ENCODE measurements at places on chromosomes 13 and 19.

GRCh38 chr19:38015216-38015615 lies 108.2 kb downstream of the SIPA1L3 start:
- DNase-seq, result no peak

DNA sequence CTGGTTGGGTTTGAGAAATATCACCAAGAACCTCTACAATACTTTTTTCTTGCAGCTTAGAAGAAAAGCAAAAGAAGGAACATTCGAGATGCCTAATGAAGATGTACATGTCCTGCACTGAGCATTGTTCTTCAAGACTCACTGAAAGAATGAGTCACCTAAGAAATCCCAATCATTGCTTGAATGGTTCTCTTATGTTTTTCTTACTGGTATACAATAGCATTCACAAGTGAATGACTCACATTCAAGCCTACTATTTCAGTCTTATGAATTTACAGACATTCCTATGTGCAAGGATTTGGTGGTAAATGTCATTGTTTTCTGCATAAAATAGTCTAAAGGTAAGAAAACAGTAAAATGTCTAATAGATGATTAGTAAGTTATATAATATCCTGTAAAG lies 594.6 kb downstream of the PCDH9 start:
- DNase-seq, result peak; percentile 95

DNA sequence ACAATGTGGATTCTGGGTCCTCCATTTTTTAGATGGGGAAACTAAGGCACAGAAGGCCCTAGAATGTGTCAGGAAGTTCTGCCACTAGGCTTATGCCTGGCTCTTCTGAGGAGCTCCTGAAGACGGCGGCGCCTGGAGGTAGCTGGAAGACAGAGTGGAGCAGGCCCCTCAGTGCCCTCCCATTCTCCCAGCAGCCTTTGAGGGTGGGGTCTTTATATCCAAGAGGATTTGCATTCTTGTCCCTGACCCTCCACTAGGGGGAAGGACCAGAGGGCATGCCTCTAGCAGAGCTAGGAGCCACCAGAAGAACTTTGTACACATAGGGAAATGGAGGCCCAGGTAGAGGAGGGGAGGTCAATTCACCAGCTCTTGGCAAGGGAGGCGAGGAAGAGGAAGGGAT lies 9.4 kb downstream of the CELF5 start:
- DNase-seq, result no peak

DNA sequence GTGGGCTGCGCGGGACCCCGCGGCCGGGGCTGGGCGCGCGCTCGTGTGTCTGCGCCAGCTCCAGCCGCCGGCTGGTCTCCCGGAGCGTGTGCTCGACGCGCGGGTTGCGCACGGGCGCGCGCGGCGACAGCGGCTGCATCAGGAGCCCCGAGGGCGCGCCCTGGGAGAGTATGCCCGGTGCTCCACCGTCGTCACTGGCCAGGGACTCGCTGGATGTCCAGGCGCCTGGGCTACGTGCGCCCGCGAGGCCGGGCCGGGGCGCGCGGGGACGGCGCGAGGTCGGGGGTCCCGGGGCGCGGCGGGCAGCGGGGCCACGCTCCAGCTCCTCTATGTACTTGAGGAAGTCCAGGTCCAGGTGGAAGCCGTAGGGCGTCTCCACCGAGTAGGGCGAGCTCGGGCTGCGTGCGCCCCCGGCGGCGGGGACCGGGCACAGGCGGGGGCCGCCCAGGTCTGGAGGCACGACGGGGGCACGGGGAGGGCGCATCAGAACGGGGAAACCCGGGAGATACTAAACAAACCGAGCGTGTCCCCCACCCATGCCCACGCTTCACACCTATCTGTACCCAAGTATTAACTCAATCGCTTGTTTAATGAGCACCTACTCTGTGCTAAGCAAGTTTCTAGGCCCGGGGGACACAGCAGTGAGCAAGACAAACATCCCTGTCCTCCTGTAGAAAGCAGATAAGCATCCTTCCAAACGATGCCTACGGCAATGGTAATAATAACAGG lies 7.6 kb downstream of the KANK3 start:
- DNase-seq, result no peak

- DNase-seq, result no peak
These were observed 70.1 kb downstream of the STK24 start for GRCh38 chr13:98506728-98507230.

DNA sequence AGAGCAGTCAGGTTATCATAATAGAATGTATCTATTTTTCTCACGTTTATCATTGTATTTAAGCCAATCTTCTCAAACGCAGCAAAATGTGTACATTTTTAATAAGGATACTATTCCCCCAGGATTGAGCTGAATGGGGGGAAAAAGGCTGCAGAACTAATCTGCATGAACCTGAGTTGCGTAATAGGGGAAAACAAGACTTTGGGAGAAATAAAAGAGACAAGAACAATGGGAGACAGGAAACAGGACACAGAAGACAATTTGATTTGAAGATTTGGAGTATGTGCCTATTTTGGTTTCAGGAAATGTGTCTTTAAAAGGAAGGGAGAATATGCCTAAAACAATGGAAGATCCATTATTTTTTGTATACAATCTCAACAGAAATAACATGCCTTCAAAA lies 844.5 kb downstream of the DIAPH3 start:
- no peak for DNase-seq

DNA sequence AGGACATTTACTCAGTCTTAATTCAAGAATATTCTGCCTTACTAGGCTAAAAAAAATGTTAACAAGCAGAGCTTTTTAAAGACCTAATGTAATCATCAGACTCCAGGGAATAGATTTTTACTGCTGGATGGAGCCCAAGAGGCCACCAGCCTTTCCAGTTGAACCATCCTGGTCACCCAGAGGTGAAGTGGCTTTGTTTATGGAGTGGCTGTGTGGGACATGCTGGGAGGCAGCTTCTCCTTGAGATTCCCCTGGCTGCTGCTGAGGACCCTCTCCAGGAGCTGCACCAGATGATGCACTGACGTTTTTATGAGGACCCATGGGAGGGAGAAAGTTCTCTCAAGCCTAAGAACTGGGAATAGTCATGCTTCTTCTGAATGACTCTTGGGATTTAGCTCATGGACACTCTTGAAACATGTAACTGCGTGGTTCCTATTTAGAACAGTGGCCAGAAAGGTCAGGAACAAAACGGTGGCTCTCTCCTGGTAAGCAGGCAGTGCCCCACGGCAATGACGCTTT lies 205.9 kb upstream of the MIR17HG start:
- no peak for DNase-seq

DNA sequence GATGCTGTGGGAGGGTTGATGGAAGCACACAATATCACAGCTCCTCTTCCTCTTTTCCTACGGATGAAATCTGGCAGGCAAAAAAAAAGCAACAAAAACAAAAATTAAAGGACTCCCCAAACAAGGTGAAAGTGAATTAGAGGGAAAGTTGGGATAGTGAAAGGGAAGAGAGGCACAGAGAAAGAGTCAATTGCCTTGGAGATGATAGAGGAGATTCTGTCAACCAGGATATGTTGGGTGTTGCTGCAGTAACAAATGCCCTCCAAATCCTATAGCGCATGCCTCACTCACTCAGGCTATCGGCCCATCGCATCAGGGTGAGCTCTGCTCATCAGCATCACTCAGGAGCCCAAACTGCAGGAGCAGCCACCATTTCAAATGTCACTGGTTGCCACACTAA lies 119.1 kb downstream of the DLEU7 start:
- no peak for DNase-seq

DNA sequence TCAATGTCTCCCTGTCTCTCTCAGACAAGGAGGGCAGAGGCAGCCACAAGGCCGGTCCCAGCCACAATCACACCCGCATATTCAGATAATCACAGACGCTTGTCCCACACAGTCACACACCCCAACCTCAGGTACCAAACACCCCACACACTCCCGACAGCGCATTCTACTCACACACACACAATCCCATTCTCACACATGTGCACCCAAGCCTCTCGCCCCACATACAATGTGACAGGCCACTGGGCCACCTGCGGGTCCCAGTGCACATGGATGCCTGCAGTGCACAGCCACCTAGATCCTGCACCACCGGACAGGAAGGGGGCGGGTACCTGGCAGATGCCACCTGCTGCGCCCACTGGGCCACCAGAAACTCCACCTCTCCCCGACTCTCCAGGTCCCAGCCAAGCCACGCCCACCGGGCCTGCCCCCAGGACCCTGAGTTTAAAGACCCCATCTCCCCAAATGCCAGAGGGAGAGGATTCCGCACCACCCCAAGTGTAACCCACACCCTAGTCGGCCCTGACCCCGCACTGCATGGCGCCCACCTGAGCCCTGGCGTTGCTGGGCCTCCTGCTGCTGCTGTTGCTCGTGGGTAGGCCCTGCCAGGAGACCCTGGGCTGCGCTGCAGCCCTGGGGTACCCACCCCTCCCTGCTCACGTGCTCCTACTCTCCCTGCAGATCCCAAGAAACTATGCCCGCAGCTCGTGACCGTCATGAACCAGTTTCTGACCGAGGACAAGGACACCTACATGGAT lies 10.6 kb downstream of the SCGB2B2 start:
- DNase-seq, result no peak

- peak; percentile 27 for DNase-seq
These were observed 592.9 kb downstream of the KCTD12 start for GRCh38 chr13:76293346-76293745.

GRCh38 chr13:54927538-54927937 lies 1898.9 kb downstream of the OLFM4 start:
- no peak for DNase-seq

DNA sequence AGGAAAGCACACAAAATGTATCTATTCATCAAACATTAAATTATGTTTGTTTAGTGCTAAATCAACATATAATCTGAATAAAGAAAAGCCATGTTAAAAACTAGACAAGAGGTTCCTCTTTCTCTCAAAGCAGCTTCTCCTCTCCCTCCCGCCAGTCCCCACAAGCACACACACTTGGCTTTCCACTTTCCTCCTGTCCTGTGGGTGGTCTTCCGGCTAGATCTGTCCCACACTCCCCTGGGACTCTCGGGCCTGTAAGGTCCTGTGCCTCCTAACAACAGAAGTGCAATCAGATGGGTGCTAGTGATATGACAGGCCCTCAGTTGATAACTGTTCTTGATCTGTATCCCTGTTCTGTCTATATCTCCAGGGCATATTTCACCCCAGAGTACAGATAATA lies 45.6 kb upstream of the RAP2A start:
- no peak for DNase-seq

DNA sequence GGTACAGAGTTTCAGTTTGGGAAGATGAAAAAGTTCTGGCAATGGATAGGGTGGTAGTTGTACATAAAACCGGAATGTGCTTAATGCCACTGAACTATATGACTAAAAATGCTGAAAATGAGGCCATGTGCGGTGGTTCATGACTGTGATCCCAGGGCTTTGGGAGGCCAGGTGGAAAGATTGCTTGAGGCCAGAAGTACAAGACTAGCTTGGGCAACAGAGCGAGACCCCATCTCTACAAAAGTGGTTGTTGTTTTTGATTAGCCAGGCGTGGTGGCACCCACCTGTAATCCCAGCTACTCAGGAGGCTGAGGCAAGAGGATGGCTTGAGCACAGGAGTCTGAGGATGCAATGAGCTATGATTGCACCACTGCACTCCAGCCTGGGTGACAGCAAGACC lies 12.8 kb downstream of the SMAD9 start:
- DNase-seq, result no peak

DNA sequence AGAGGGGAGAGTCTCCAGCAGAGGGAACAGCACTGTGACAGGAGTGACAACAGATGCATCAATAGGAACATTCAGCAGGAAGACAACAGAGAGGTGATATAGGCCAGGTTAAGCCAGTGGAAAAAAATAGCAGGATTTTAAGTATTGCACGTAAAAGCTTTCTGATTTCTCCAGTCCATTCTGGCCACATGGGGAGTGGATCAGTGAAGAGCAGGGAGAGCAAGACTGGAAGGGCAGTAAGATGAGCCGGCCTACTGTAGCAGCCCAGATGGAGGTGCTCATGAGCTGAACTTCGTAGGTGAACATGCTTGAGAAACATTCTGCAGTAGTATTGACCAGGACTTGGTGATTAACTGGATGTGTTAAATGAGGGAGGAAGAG lies 1.7 kb downstream of the UTP14C start:
- no peak for DNase-seq

GRCh38 chr19:33667141-33667650 lies 45.4 kb downstream of the CHST8 start:
- no peak for DNase-seq

DNA sequence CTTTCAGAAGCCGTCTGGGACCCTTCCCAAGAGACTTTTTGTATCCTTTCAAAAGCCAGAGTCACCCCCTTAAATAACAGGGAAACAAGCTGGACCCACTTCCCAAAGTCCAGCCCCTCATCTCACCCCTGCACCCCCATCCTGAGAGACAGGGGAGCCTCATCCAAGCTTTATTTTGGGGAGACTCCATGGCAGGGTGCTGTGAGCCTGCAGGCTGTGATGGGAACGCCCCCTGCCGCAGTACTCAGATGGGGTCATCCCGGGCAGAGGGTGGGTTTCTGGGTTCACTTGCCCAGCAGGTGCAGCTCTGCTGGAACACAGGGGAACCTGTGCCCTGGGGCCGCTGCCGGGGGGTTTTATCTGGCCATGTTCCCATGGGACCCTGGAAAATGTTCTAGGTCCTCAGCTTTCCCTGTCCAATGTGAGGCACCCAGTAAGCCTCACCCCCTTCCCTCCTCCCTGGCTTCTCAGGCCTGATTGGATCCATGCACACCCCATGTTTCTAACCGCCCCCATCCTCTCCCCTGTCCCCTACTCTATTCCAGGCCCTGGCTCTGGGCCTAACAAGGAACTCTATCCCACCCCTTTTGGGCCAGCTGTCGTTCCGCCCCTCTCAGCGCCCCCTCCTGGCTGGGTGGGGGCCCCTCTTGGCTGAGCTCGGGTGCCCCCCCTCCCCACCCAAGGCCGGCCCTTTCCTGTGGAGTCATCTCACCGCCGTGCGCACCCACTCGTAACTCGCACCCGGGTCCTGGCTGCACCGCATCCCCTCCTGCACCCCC lies 1.0 kb downstream of the HIF3A start:
- DNase-seq, result no peak

GRCh38 chr13:31234729-31235128 lies 35.0 kb downstream of the B3GLCT start:
- peak; percentile 38 for DNase-seq

- no peak for DNase-seq
These were observed 16.4 kb downstream of the FBN3 start for GRCh38 chr19:8132858-8133458.

GRCh38 chr19:44367024-44367423 lies 10.5 kb upstream of the ZNF112 start:
- peak; percentile 10 for DNase-seq

GRCh38 chr13:64917566-64917965 lies 2312.6 kb downstream of the PCDH9 start:
- DNase-seq, result no peak

DNA sequence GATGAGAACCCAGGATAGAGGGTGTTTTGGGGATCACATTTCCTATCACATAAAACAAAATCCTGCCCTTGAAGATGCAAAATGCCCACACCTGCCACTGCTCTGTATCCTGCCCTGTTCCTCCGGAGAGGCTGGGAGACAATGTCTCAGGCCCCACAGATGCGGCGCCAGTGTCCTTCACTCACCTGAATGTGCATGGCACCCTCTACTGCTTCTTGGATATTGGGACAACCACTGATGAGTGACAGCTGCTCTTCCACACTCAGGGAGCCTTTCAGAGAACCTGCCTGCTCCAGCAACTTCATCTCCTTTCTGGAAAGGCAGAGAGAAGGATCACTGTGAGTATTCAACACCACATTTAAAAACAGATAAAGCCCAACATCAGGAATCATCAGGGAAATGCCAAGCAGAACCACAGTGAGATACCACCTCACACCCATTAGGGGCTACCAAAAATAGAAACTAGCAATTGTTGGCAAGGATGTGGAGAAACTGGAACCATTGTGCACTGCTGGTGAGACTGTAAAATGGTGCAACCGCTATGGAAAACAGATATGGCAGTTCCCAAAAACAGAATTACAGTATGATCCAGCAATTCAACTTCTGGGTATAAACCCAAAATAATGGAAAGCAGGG lies 36.4 kb downstream of the CRYL1 start:
- no peak for DNase-seq

- peak; percentile 94 for DNase-seq
These were observed 32.2 kb downstream of the F2RL3 start for GRCh38 chr19:16920816-16921529.

Measured in ELR (cell line).